EL (cell line): ENCODE measurements at places on chromosomes 3 and 15.

DNA sequence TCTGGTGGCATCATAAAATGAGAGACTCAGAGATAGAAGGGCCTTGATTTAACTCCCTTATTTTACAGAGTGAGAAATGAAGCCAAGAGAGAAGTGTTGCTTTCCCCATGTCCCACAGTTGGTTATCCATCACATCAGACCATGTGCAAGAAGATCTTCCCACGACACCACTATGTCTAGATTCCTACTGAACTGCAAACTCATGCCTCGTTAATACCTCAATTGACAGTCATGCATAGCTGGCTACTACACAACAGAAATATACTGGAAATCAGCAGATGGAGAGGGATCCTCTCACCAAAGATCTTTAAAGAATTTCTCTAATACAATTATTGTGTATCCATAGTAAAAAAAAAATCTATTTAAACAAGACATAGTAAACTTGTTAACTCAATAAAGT lies 33.3 kb downstream of the PEAK1 start:
- no peak for DNase-seq

GRCh38 chr3:115922681-115923347 lies 299.5 kb downstream of the GAP43 start:
- peak; percentile 32 for DNase-seq

- DNase-seq, result peak; percentile 29
Measured at GRCh38 chr15:59388670-59389069, 16.0 kb upstream of the MYO1E start.

DNA sequence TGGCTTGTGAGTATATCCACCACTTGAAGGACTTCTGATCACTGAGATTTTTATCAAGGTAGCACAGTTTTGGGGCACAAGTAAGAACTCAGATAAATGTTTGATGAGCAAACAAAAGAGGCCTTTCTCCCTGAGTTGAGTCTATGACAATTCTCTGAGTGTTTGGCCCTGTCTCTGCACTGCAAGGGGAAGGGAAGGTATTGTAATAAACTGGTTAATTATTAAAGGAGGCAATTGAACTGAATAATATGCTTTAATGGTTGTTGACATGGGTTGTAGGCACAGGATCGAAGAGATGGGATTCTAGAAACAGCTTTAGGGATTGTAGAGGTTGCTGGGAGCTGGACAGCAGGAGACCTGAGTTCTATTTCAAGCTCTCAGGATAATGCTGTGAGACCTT lies 95.0 kb upstream of the MRPL3 start:
- no peak for DNase-seq

- DNase-seq, result no peak
Measured at GRCh38 chr15:39406485-39406884, 174.4 kb upstream of the THBS1 start.

DNA sequence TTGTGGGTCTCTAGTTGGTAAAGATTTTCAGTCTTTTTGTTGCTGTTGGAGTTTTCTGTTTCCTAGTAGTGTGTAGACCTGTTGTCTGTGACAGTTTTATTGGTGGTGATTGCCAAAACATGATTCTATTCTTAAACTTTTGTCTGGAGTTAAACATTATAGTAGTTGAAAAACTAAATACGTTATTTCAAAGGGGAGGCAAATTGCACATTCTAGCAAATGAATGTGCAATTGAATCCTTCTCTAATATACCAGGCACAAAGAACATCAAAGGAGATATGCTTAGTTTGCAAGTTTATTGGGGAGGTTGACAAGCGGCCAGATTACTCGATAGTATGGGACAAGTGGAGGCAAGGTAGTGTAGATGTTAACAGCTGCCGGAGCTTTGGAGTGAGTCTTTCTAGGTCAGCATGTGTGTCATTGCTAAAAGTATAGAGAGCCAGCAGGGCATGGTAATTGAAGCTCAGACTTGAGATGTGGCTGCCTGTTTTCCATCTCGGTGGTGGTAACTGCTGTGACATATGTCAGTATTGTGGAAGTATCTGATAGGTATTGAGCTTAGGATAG lies 20.6 kb downstream of the CHD2 start:
- DNase-seq, result no peak

DNA sequence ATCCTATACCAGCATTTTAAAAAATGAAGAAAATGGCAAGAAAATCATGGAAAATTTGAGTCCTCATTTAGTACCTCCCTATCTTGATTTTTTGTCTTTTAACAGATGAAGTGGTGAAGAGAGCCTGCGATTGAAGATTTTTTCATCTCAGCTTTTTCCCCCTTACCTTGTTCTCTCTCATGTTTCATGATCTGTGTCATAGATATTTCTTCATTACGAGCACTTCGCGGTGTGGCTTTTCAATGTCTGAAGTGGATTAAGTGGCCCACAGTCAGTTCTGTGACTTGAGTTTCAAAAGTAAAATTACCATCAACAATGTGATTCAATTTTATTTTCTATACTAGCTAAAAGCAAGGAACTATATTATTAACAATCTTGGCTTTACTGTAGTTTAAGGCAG lies 147.2 kb downstream of the FNDC3B start:
- DNase-seq, result no peak

- DNase-seq, result no peak
Measured at GRCh38 chr3:57949344-57949743, 58.9 kb upstream of the FLNB start.

DNA sequence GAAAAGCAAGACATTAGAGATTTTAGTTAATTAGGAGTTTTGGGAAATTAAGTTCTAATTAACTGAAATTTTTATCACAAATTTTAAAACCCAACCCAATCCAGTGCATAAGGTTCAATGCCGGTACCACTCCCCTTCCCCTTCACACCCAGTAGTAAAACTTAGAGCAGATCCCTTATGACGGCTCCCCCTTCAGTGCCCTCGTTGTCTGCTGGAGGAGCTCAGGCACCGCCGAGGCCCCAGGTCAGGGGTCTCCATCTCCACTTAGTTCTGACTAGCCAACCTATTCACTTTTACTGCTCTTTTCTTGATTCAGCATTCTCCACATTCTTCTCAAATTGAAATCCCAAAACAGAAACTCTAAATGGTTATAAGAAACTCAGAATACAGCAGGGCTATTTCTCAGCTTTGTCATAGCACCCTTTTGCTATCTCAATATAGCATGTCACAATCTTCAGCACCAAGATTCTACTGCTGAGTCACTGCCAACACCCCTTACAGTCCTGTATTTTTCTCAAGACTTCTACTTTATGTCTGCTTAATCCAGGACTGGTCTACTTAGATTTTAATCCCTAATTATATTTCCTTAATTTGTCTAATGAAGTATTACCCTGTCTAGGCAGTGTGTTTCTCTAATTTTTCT lies 39.8 kb downstream of the TUBGCP4 start:
- DNase-seq, result peak; percentile 13

DNA sequence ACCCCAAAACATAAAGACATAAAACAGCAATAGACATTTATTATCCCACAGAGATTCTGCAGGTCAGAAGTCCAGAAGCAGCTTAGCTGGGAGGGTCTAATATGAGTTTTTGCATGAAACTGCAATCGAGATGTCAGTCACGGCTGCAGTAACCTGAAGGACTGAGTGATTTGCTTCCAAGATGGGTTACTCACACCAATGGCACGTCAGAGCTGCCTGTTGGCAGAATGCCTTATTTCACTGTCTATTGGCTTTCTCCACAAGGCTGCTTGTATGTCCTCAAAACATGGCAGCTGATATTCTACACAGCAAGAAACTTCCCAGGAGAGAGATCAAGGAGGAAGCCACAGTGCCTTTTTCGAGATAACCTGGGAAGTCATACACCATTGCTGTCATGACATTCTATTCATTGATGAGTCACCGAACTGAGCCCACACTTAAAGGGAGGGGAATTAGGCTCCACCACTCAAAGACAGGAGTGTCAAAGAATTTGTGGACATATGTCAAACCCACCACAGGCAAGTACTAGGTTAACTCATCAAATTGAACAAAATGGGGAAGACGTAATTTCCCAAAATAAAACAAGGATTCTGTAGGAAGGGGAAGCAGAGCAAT lies 122.2 kb downstream of the SYNPR start:
- DNase-seq, result peak; percentile 16

GRCh38 chr15:57235873-57236272 lies 140.4 kb upstream of the CGNL1 start:
- peak; percentile 77 for DNase-seq

- no peak for DNase-seq
Measured at GRCh38 chr3:59338934-59339333, 289.1 kb upstream of the CFAP20DC start.
